ENCODE measurements at places on chromosomes 6 and 20.

GRCh38 chr6:163496205-163496604 lies 81.7 kb downstream of the QKI start:
- DNase-seq: no peak

DNA sequence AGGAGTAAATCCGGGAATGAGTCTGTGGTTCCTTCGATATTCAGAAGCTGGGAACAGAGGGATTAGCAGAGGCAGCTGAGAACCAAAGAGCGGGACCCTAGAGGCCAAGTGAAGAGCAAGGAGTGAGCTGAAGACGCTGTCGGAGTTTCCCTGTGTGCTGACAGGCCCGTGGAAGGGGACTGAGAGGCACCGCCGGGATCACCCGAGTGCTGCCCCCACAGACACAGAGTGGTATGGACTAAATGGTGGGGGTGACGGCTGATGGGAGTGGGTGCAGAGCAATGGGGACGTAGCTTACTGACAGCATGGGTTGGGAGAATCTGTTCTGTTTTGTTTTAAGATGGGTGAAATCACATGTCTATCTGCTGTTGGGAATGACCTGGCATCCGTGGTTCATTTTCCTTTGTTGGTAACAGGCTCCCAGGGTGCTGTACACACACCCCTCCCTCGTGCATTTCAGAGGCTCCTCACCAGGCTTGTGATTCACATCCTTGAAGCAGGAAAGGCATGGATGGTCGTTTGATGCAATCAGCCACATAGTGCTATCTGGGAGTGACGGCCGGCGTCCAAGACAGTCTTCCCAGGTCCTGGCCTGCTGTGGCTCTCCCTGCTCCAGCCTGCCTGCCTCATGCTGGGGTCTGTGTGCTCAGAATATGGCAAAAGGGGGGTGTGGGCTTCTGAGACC lies 97.4 kb downstream of the THBS2 start:
- no peak for DNase-seq

DNA sequence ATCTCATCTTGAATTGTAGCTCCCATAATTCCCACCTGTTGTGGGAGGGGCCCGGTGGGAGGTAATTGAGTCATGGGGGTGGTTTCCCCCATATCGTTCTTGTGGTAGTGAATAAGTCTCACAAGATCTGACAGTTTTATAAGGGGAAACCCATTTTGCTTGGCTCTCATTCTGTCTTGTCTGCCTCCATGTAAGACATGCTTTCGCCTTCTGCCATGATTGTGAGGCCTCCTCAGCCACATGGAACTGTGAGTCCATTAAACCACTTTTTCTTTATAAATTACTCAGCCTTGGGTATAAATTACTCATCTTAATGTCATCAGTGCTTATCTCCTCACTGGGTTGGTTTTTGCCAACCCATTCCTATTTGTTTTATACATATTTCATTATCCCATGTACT lies 142.0 kb upstream of the GMDS start:
- no peak for DNase-seq

GRCh38 chr6:118562959-118563358 lies 14.9 kb downstream of the PLN start:
- peak; percentile 55 for DNase-seq

DNA sequence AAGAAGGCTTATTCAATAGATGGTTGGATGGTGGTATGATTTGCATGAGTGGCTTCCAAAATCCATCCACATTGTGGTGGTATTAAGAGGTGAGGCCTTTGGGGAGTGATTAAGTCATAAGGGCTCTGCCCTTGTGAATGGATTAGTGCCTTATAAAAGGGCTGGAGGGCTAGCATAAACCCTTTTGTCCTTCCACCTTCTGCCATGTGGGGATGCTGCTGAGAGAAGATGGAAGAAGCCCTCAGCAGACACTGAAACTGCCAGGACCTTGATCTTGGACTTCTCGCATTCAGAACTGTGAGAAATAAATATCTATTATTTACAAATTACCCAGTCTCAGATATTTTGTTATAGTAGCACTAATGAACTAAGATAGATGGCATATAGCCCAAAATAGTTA lies 27.8 kb upstream of the SRPK1 start:
- DNase-seq: no peak

- DNase-seq: no peak
These were observed 79.8 kb upstream of the TRDN start for GRCh38 chr6:123716506-123716905.

DNA sequence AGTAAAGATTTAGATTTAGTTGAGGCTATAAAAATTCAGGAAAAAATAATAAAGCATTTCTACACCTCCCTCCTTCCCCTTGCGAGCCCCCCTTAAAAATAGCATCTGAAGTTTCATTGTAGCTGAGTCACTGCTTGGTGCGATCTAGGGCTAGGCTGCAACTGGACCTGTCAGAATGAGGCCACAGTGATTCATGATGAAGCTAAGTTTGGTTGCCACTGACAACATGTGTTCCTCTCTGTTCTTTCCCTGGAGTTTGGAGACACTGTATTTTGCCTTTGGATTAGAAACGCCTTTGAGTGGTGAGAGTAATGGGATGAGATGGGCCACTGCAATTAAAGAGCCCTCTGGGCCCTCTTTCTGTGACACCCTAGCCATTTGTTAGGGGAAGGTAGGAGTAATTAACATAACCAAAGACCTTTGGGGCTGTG lies 334.1 kb downstream of the NRN1 start:
- DNase-seq: peak; percentile 93

DNA sequence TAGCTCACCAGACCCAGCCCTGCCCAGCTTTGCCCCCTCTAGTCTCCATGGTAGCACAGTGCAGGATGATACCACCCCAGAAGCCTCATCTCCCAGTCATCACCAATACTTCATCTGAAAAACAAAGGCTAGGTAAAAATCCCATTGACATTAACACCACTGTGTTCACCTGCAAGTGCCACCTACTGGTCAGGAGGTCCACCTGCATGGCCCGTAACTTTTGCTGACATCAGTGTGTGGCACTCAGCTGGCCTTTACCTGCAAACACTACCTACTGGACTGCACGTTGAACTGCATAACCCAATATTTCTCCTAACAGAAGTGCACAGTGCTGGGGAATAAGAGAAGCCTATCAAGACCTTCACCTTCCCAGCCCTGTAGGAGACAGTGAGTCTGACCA lies 234.7 kb upstream of the ADGRB3 start:
- no peak for DNase-seq

- DNase-seq: no peak
These were observed 14.8 kb upstream of the PCK1 start for GRCh38 chr20:57545927-57546662.

GRCh38 chr20:1944345-1945091 lies 49.3 kb downstream of the SIRPA start:
- no peak for DNase-seq

- DNase-seq: no peak
These were observed 526.6 kb upstream of the ARID1B start for GRCh38 chr6:156250593-156250992.

GRCh38 chr6:32665661-32666060 lies 796 bp downstream of the HLA-DQB1 start:
- no peak for DNase-seq

- DNase-seq: no peak
These were observed 73.8 kb downstream of the EDN3 start for GRCh38 chr20:59374261-59374660.

- DNase-seq: no peak
These were observed 23.2 kb downstream of the UBE2V1 start for GRCh38 chr20:50089787-50090177.

- no peak for DNase-seq
These were observed 437 bp upstream of the HLA-A start for GRCh38 chr6:29941916-29942274.

- DNase-seq: no peak
These were observed 136.0 kb upstream of the TOP1 start for GRCh38 chr20:40892642-40893041.

- DNase-seq: no peak
These were observed 86.6 kb downstream of the TFAP2B start for GRCh38 chr6:50905297-50905696.

GRCh38 chr6:154614101-154614500 lies 103.6 kb upstream of the CNKSR3 start:
- DNase-seq: peak; percentile 11

DNA sequence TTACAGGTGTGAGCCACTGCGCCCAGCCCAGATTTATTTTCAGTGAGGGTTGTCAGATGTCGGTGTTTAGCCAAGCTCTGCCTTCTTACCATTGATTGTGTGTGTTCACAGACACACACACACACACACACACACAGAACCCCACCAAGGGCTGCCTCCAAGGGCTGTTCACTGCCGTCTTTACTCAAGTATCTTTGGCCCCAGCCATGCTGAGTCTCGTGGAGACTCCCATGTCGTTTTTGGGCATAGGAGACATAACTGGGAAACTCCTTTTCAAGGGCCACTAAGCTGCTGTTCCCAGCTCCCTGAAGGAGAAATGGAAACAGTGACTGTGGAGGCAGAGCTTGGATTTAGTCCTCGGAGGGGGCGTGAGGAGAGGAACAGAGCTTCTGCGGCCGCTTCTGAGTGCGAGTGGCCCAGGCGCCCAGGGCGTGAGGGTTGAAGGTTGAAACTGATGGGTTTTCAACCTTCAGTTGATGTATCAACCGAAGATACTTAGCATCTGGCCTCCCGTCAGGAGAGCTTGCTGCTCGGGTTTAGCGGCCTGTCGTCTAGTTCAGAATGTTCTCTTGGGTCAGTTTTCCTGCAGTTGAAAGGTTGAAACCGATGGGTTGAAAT lies 243.6 kb downstream of the TTLL2 start:
- DNase-seq: no peak

DNA sequence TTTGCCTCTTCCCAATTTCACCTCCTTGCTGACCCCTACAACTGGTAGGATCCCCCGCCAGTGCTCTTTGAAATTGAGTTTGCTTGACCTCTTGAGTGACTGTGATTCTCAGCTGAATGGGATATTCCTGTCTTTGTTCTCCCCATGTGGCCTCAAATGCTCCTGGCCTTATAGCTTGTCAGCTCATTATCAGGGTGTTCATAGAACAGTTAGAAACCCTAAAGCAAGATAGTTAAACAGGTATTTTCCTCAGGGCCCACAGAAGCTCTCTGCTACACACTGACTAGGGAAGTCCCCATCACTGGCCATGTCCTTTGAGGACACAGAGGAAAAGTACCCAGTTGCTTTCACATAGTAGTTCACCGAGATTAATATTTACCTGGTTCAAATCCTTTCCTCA lies 211.5 kb upstream of the DTNBP1 start:
- no peak for DNase-seq

DNA sequence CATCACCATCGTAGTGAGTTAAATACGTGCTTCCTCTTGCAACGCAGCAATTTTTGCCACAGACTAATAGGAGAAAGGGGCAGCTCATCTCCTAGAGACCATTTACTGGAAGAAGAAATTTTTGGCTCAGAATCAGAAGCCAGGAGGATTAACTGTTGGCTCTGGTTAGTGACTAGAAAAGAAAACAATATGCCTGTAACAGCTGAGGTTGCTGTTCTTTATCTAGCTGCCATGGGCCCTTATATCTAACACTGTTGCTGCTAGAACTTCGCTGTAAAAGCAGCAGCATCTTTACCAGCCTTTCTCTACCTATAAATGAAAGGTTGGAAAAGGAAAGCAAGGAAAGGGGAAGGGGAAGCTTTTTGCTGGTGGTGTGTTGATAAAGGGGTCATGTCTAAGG lies 65.9 kb downstream of the FAM135A start:
- DNase-seq: no peak

DNA sequence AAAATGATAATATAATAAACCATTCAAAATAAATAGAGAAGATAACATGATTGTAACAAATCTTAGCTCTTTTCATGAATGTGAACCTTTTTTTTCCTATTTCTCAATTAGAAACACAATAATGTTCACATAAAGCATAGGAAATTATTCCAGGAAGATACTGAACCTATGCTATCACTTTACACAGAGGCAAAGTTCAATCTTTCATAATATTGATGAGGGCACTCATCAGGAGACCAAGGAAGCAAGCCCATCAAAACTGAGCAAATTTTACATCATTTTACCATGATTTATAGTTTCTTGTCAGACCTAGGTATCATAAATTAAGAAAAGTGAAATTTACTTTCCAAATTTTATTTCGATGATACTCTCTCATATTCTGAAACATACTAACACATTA lies 938.5 kb downstream of the TBC1D32 start:
- DNase-seq: no peak

- DNase-seq: peak; percentile 98
These were observed at the start of gene TCFL5 for GRCh38 chr20:62861726-62862336. TSS of gene TCFL5 (minus strand) at chr20:62861822. CDS start at chr20:62861670, 152 bp downstream.

GRCh38 chr20:21704408-21705385 lies 767 bp upstream of the PAX1 start:
- DNase-seq: no peak

DNA sequence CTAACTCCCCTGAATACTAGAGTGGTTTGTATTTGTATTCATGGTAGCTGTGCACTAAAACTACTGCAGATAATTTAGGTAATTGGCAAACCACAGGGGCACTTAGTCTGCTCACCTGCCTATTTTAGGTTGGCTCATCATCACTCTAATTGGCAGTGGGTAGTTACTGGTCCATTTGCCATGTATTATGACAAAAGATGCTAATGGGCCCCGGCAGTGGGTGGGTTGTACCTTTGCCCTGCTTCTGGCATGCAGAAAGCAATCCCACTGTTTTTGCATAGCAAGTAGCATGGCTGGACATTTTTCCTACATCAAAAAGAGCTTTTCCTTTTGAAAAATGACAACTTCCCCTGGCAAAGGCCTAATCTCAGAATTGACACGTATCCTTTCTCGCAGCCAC lies 741.4 kb upstream of the MAP3K7 start:
- DNase-seq: no peak

GRCh38 chr20:3090565-3090964 lies 6.0 kb upstream of the AVP start:
- no peak for DNase-seq

- DNase-seq: no peak
These were observed 98.4 kb upstream of the RAB32 start for GRCh38 chr6:146445233-146445632.

DNA sequence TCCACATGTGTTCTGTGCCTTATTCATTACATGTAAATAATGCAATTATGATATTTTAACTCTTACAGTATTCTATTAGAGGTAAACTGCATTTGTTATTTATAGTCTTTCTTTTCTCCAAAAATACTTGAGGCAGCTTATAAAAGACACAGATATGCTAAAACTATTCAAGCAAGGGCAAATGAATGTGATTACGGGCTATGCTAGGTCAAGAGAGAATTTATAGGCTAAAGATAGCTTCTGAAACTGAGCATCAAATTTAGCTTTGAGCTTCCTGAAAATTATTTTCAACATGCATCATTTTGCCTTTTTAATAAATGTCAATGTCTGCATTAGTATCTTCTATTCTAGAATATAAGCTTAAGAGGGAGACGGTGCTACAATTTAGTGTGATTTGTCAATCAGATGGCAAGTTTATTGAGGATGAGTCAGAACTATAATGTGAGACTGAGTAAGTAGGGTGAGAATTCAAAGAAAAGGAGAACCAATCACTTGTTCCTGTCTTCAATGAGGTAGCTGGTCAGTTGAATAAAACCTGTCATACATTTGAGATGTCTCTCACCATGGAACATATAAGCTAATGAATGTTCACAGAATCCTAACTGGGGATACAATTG lies 669.4 kb upstream of the CITED2 start:
- no peak for DNase-seq

Data from AG08395 (cell line).